ENCODE measurements at places on chromosomes 2 and 18.
A peak's percentile ranks its signal among the peaks of the same experiment; 100 is the strongest.

GRCh38 chr2:142966284-142966683 is 88.8 kb downstream of the KYNU start:
- DNase-seq = no peak

DNA sequence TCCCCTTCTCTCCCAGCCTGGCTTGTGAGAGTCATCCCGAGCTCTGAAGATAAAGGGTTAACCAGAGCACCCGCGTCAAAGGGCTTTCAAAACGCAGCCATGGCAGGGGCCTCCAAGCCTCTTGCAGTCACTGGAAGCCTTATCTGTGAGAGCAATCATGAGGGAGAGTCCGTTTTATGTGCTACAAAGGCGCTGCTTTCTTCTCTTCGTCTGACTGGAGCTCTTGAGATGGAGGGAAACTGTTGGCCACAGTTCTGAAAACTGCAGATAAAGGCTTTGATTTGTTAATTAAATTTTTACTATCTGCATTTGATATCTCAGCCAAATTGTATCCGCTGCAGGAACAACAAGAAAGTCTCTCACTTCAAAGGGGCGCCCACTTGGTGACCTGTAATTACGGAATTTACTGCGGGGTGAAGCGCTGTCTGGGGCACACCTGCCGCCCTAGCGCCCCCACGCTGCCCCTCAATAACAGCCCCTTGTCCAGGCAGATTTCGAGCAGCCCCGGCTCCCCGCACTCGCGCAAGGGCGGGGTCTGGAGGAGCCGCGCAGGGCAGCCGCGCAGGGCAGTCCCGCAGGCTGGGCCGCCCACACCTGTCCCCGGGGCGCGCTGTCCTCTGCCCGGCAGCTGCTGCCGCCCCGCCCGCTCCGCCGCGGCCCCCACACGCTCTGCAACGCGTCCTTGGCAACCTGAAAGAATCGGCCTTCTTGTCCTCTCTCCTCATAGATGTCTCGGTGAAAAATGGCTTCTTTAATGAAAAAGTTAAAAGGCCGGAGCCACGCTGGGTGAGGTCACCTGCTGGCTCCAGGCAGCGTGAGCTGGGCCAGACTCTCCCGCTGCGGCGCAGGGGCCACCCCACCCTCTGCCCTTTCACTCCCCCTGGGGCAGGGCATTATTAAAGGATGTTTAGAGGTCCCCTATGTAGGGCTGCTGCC is 217.9 kb downstream of the VAPA start:
- no peak for DNase-seq

- peak; percentile 74 for DNase-seq
These were observed 780 bp upstream of the BCL2 start for GRCh38 chr18:63320123-63320974.

GRCh38 chr2:111689941-111690340 is 194.1 kb downstream of the ANAPC1 start:
- no peak for DNase-seq

GRCh38 chr2:20488782-20489181 is 41.9 kb downstream of the RHOB start:
- no peak for DNase-seq

GRCh38 chr2:191783416-191783815 is 63.5 kb downstream of the CAVIN2 start:
- DNase-seq = no peak

- no peak for DNase-seq
These were observed 32.5 kb downstream of the NABP1 start for GRCh38 chr2:191710411-191710900.

GRCh38 chr2:42254186-42254895 is 85.2 kb downstream of the EML4 start:
- no peak for DNase-seq

DNA sequence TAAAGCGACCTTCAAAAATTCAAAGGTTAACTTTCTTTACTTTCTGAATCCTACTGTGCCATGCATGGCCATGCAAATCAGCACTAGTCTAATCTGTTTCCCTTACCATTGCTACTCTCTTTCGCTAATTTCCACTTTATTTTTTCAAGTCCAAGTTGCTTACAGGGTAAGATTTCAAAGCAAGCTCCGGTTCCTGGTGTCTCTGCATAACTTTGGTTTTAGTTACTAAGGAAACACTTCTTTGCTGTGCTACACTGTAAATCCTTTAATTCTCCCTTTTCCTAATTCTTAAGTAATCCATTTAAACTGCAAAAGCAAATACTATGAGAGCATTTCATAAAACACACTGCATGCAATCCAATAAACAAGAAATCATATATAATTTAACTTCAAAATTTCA is 383.5 kb upstream of the LYPD1 start:
- DNase-seq = no peak

DNA sequence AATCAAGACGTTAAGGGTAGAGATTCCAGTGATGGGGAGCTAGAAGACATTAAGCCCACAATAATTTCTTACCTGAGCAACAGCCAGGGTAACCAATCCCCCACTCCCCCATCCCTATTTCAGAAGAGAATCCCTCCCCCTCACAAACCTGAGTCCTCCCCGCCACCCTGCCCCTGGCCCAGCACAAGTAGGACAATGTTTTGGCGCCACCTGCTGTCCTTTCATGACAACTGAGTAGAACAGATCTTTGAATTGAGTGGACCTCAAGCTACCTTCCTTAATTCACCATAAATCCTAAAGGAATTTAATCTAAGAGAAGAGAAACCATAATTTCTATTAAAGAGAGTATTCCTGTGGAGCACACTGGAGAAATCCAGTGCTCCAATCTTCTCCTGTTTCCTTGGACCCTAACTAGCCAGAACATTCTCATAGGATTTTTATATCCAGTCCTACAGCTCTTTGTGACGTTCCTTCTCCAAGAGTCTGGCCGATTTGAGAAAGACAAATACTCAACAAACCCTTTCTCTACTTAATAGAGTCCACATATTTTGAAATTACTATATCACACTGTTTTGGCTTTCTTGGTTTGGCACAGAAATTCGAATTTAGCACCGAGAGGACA is 41.1 kb downstream of the NHEJ1 start:
- DNase-seq = no peak

- no peak for DNase-seq
These were observed 45.4 kb downstream of the MCFD2 start for GRCh38 chr2:46870051-46870839.

DNA sequence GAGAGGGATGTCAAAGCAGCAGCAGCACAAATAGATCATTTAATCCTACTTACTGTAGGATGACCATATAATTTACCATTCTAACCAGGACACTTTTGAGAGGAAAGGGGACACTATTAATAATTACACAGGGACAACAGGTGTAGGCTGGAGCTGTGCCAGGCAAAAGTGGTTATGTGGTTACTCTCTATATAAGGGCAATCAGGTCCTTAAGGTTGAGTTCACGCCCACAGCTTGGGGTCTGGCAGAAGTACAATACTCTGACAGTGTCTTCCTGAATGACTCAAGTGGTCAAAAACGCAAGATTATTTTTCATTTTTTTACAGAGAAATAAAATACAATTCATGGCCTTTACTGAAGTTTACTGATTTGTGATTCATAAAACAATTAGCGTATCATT is 2.8 kb downstream of the PREPL start:
- DNase-seq = no peak
